ENCODE measurements at places on chromosomes 16 and 17.

DNA sequence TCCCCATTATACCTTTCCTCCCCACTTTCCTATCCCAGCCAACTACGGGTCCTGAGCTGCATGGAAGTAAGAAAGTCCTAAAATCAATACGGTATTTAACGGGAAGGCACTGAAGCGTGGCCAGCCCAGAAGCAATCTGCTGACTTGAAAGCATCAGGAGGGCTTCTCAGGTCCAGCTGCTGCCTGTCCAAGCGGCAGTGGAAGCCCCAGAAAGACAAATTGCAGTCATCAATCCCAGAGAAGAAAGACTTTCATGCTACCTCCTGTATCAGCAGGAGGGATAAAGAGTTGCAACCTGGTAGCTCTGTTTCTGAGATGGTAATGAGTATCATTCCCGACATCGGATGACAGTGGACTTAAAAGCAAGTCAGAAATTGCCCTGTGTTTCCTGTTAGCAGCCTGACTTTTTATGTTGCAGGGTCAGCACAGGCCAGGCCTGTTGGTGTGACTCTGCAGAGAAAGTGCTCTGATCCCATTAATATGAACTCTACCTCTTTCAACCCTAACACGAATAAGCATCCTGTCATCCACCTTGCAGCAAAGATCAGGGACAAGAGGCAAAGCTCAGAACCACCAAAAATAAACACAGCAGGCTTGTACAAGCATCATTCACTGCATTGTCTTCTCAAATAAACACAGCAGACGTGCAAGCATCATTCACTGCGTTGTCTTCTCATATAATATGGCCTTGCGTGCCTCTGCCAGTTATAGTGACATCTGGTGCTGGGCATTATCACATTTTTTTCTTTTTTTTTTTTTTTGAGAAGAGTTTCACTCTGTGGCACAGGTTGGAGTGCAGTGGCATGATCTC lies 358.6 kb upstream of the CDH11 start:
- no peak for DNase-seq

DNA sequence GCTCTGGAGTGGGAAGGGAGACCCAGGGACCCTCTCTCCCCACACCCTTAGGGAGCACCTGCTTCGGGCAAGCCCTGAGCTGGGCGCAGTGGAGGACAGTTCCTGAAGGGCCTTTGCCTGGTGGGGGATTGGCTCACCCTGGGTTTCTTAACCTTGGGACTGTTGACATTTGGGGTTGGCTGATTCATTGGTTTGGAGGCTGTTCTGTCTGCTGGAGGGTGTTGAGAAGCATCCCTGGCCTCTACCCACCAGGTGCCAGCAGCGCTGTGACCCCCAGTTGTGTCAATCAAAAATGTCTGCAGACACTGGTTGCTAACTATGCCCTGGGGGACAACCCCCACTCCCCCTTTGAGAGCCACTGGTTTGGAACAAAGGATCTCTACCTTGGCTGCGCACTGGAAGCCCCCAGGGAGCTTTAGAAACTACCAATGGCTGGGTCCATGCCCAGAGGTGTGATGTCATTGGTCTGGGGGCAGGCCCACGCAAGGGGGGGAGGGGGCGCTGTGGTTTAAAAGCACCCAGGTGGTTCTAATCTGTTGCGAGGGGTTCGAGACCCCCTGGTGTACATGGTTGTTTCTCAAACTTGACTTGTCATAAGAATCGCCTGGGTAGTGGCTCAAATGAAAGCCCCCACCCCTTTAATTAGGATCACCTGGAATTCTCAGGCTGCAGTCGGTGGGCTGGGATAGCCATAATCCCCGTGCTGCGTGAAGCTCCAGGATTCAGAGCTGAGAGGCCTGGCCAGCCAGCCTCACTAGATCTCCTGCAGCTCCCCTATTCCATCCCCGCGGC lies 151.9 kb upstream of the GSE1 start:
- no peak for DNase-seq

DNA sequence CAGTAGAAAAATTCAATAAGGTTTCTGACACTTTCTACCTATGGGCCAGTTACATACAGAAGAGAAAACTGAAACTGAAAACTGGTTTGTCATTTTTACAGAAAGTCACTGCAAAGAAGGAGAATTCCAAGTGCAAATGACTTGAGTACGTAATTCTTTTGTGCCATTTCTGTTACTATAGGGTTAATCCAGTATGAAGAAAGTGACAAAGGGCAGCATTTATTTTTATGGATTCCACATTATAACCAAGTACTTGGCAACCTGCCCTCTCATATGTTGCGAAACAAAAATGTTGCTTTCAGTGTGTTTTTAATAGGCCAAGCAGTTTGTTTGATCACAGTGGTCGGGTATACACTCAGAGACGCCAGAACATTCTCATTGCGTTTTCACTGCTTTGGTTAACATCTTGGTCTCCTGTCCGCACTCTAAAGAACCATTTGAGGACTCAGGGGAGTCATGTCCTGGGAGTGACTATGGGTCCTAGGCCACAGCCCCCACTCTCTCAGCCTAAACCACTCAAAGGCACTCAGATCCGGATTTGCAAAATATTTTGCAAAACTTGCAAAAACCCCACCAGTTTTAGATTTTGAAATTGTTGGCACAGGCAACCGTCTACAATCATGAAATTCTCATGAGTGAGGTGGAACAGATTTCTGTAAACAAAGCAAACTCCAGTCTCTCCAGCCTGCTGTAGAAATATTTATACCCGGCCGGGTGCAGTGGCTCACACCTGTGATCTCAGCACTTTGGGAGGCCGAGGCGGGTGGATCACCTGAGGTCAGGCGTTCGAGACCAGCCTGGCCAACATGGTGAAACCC lies 15.4 kb upstream of the HELZ start:
- DNase-seq: no peak

- DNase-seq: no peak
Observed at GRCh38 chr17:48483004-48483403, 47.8 kb downstream of the HOXB1 start.

- no peak for DNase-seq
Observed at GRCh38 chr16:71528257-71528656, 2.0 kb downstream of the CHST4 start.

GRCh38 chr17:71247441-71248015 lies 873.3 kb upstream of the SOX9 start:
- no peak for DNase-seq

GRCh38 chr16:70572050-70572925 lies 48.7 kb downstream of the SF3B3 start:
- DNase-seq: no peak

GRCh38 chr16:84062734-84063640 lies 20.4 kb upstream of the SLC38A8 start:
- peak; percentile 51 for DNase-seq

DNA sequence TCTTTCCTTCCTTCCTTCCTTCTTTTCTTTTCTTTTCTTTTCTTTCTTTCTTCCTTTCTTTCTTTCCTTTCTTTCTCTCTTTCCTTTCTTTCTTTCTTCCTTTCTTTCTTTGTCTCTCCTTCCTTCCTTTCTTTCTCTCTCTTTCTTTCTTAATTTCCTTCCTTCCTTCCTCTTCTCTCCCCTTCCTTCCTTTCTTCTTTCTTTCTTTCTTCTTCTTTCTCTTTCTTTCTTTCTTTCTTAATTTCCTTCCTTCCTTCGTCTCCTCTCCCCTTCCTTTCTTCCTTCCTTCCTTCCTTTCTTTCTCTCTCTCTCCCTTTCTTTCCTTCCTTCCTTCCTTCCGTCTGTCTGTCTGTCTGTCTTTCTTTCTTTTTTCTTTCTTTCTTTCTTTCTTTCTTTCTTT lies 1446.5 kb upstream of the GOT2 start:
- no peak for DNase-seq
